CD4-positive, alpha-beta T cell treated with Interleukin-10 for 1 hour (primary cell): ENCODE measurements at places on chromosomes 11 and 22.

- peak; percentile 74 for DNase-seq
These were observed 61.8 kb downstream of the SLC22A12 start for GRCh38 chr11:64652586-64653387.

DNA sequence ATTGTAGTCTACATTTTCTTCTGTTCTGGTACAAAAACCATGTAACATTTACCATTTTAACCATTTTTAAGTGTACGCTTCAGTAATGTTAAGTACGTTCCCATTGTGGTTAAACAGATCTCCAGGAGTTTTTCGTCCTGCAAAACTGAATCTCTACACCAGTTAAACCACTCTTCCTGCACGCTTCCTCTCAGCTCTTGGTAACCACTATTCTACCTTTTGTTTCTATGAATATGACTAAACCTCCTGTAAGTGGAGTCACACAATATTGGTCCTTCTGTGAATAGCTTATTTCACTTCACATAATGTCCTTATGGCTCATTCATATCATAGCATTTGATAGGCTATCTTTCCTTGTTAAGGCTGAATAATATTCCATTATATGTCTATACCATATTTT lies 7.1 kb upstream of the EXT2 start:
- DNase-seq: no peak

DNA sequence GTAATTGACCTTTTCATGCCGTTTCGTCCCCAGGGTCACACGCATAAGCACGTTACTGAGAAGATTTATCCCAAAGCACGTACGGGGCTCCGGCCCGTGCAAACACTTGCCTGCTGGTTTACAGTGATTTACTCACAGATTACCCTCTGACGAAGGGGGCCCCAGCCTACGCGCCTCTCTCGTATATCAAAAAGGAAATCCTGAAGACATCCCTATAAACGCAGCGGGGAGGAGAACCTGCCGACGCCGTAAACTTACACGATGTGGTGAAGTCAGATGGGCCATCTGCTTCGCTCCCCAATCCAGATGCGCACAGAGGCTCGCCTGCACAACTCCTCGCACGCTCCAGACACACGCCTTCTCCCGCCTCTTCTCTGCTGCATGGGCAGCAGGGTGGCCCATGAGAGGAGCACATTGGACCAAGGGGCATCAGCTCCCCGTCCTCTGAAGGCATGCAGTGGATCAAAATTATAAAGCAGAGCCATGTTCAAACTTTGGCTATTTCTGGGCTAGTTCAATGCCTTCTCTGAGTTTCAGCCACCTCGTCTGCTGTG lies 123.6 kb downstream of the MN1 start:
- DNase-seq: no peak

DNA sequence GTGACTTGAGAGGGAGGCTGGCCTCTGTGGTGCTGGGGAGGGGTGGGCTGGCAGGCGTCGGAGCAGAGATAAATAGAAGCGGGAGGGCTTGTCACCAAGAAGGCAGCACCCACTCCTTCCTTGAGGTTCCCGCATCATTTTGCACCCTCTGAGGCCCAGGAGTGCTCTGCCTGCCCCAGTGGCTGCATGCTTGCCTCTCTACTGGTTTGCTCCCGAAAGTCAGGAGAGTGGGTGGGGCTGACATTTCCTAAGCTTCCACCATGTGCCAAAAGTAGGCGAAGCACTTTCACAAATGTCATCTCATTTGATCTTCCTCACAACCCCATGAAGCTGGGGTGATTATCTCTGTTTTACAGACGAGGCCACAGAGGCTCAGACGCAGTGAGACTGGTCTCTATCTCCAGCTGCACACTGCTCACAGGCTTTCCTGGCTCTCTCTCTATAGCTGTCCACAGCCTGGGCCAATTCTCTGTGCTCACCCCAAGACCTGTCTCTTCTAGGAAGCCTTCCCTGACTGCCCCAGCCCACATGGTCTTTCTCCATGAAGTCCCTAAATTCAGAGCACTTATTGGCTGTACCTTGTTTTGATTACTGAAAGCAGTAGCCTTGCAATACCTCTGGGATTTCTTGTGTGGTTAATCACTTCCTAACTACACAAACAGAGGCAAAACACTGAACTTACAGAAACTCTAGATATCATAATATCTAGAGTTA lies 2.6 kb upstream of the UCP3 start:
- DNase-seq: peak; percentile 75

DNA sequence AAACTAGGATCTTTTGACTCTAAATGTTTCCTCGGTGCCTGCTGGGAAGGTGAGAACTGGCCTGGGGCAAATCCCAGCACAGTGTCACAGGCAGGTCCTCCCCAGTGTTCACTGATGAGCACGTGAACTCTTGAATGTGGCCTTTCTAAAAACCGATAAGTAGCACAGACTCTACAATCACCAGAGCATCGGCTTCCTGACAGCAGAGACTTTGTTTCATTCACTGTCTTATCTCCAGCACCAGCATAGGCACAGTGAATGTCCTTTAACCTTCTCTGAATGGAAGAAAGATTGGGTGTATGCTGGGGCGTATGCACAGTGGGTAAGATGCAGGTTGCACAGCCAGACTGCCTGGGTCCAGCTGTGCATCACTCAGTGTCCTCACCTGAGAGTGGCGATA lies 59.3 kb upstream of the EIF3D start:
- no peak for DNase-seq

DNA sequence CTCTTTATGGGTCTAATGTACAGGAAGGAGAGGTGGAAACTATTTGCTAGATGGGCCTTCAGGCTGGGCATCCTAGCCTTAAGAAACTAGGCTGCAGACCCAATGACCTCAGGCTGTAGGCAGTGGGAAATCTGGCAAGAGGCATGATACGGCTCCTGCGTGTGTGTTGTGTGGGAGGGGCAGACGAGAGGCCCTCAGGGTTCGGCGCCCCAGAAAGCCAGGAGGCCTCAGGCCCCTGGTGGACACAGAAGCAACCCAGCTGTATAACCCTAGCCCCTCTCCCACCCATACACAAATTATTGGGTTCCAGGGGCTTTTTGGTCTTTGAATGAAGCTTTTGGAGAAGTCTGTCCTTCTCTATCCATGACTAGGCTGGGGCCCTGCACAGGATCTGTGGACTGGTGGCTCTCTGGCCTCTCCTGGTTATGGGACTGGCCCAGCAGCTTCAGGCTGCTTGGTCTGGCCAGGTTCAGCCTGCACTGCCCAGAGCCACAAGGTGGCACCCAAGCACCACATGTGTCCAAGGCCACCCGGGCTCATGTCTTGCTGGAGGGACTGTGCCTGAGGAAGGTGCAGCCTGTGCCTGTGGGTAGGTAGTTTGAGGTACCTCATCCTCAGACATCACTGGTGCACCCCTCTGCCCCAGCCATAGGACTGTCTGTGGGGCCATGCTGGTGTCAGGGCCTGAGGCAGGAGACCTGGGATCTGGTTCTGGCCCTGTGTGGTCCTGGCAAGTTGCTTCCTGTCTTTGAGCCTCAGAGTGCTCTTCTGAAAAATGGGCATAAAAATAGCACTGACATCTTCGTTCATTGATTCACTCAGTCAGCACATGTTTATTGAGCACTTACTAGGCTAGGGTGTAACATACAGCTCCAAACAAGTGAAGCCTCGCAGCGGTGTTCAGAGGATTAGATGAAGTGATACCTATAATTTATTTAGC lies 87.5 kb downstream of the RRM1 start:
- peak; percentile 7 for DNase-seq
